ENCODE measurements at places on chromosomes 6 and 20.

- DNase-seq, result no peak
Measured at GRCh38 chr6:159540883-159541282, 152.2 kb downstream of the SOD2 start.

GRCh38 chr6:26155061-26155930, 68.1 kb downstream of the HFE start:
- DNase-seq, result no peak

GRCh38 chr20:41422953-41423352, 56.3 kb upstream of the EMILIN3 start:
- DNase-seq, result no peak

DNA sequence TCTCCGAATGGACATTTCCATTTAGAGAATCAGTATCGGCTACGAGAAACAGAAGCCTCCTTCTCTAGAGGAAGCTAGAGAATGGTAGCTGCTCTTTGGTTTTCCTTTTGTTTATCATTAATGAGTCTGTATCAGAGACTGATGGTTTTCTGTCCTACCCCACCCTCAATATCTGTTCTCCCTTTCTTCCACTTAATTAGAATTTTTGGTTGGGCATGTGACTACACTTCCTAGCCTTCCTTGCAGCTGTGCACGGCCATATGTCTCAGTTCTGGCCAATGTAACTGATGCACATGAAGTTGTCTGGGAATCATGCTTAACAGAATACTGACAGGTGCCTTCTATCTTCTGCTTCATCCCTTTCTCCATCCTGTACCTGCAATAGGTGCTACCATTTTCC, 19.0 kb downstream of the RNF24 start:
- no peak for DNase-seq

DNA sequence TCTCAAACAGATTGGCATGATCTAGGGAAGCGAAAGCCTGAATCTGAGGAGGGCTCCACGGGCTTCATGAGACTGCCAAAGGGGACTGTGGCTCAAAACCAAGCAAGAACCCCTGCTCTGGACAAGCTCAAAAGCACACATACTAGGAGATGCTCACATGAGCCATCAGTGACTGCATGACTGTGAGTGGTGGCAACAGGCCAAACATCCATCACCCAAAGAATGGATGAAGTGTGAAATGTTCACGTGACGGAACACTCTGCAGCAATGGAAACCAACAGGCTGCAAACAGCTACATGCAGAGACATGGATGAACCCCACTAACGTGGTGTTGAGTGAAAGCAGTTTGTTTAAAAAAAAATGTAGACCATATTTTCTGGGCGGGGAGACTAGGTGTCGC, 136.3 kb downstream of the PREX1 start:
- no peak for DNase-seq

GRCh38 chr6:45320349-45320748, 7.8 kb upstream of the RUNX2 start:
- no peak for DNase-seq

GRCh38 chr6:46059608-46060007, 43.9 kb upstream of the CLIC5 start:
- DNase-seq, result no peak

DNA sequence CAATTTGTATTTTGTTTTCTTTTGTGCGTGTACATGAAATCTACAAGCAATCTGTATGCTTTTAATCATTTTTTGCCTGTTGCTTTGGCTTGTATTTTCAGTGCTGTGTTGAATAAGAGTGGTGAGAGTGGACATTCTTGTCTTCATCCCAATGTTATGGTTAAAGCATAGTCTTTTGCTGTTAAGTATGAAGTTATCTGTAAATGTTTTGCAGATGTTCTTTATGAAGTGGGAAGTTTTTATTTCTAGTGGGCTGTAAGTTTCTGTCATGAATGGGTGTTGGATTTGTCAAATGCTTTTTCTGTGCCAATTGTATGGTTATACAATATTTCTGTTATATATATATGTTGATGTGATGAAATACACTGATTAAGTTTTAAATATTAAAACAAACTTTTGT, 24.2 kb downstream of the ZKSCAN3 start:
- DNase-seq, result no peak

- no peak for DNase-seq
Measured at GRCh38 chr6:125252891-125253290, 48.9 kb downstream of the HDDC2 start.

GRCh38 chr20:37801921-37802320, 101.0 kb upstream of the VSTM2L start:
- no peak for DNase-seq

GRCh38 chr6:154345811-154346210, 10.8 kb downstream of the IPCEF1 start:
- DNase-seq, result no peak

DNA sequence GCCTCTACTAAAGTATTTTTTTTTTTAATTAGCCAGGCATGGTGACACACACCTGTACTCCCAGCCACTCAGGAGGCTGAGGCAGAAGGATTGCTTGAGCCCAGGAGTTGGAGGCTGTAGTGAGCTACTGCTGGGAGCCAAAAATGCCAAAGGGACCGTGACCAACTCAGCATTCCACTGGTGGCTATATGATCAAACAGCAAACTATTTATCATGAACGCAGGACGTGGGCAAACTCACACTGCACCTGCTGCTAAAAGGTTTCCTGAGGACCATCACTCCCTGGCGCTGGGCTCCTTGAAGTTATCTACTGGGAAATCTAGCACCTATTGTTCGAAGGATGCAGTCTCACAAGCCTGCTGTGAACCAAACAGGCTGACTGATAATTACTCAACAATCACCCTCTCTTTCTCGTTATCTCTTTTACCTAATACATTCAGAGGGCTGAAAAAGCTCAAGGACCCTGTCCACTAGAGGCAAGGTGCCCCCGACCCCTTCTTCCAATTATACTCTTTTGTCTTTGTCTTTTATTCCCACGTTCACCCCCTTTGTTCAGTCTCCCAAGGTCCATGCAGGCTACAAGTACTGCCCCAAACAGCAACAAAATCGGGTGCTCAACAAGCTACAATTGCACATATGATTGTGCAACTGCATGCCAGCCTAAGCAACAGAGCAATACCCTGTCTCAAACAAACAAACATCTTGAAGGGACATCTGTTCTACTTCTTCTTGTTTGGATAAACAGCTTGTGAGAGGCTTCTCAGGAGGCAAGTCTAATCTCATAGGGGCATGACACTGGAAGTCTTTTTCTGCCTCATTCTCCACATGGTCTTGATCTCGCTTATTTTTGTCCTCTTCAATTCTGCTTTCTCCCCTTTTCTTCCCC, 47.7 kb upstream of the PLN start:
- no peak for DNase-seq

- DNase-seq, result no peak
Measured at GRCh38 chr6:166032366-166033200, 135.1 kb downstream of the TBXT start.

DNA sequence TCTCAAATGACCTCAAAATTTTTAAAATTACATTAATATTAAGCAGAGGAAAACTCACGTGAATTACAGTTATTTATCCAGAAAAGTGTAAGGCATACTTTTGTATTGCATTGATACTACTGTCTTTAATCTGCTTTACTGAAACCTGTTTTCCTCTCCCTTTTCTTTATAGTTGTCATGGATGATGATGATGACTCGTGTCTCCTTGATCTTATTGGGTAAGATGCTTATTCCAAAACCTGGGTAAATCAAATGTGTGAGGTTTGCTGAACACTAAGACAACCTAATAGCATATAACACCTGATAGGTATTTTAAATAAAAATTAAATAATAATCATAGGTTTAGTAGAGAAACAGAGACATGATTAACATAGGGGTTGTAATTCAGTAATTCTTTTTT, 40.0 kb downstream of the BICRAL start:
- DNase-seq, result no peak

DNA sequence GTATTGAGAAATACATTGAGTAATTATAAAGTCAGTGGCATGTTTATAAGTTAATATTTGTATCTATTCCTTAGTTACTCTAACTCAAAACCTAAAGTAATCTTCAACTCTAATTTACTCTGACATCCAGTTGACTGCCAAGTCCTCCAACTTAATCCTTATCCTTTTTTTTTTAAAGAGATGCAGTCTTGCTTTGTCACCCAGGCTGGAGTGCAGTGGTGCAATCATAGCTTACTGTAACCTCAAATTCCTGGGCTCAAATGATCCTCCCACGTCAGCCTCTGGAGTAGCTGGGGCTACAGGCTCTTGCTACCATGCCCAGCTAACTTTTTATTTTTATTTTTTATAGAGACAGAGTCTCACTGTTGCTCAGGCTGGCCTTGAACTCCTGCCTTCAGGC, 24.4 kb downstream of the PTPN1 start:
- DNase-seq, result no peak

- no peak for DNase-seq
Measured at GRCh38 chr6:106173124-106173879, 87.2 kb downstream of the PRDM1 start.

- DNase-seq, result no peak
Measured at GRCh38 chr6:73074175-73074574, 151.1 kb downstream of the KHDC1L start.
